ENCODE measurements at places on chromosomes 13 and 19. TPM values are rescaled to one million over a fixed set of nuclear protein-coding genes. Genes with fewer than 3 reads are reported as not detected.

- no peak for DNase-seq
These were observed 162.1 kb downstream of the PDS5B start for GRCh38 chr13:32748305-32748704.

GRCh38 chr19:33644284-33644836, 22.6 kb downstream of the CHST8 start:
- DNase-seq = no peak

The KRTDAP gene
- not detected for total RNA-seq

The KLHL1 gene
- total RNA-seq = not detected

DNA sequence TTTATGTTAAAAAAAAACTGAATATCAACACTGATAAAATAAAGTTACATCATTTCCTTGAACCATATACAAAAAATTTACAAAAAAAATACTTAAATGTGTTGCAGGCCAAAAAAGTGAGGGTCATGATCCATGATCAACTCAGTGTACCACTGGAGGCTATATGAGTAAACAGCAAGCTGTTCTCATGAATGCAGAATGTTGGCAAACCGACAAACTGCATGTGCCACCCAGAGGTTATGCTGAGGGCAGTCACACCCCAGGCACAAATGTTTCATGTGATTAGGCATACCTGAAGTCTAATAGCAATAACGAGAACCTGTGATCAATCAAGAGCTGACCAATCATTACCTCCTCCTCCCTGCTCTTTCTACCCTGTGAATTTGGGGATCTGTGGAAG, 91.9 kb downstream of the ZNF431 start:
- DNase-seq = no peak

The ZNF226 gene
- 6.0 TPM for total RNA-seq

DNA sequence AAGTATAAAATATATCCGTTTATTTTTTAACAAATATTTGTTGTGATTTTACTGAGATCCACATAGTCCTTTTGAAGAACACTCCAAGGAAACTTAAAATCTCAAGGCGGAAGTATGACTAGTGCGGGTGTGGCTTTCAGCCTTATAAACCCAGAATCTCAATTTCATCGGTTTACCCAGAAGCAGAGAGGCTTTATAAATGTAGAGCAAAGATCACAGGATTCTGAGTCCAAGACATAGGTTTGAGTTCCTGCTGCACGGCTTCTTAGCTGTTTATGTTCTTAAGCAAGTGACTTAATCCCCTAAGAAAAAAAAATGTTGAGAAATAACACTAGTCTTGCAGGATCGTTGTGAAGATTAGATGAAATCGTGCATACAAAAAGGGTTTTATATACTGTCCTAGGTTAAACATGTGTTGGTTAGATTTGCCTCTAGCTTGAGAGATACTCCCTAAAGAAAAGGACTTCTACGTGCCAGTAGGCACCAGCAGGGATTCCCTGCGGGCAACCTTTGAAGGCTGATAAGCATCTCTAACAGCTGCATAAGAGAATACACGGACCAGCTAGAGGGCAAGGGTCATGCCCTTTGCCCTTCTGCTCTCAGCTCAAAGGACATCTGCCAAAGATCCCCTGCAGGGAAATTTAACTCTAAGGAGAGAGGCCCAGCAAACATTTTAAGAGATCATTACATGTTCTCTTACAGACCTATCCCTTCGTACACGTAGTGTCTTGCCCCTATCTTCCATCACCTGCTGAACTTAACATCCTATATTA, 130.4 kb upstream of the MIR17HG start:
- DNase-seq = peak; percentile 2

DNA sequence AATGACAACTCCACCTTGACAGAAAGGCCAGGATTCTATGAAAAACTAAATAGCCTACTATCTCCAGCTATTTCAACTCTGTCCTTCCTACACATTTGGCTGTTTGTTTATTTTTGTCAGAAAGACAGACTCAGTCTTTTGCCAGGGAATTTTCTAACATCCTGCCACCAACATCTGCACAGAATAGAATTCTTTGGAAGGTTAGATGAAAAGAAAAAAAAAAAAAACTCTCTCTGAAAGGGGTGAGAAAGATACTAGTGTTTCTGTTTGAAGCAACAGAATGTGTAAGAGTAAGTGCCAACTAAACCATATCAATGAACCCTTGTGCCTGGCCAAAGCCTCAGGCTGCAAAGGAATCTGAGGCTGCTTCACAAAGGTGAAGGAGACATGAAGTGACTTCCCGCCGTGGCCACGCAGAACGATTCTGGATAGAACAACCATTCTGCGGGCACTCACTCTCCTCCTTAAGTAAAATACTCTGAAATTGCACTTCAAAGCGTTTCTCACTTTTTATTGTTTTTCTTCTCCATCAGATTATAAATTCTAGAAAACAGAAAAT, 498.2 kb downstream of the IRS2 start:
- DNase-seq = no peak

DNA sequence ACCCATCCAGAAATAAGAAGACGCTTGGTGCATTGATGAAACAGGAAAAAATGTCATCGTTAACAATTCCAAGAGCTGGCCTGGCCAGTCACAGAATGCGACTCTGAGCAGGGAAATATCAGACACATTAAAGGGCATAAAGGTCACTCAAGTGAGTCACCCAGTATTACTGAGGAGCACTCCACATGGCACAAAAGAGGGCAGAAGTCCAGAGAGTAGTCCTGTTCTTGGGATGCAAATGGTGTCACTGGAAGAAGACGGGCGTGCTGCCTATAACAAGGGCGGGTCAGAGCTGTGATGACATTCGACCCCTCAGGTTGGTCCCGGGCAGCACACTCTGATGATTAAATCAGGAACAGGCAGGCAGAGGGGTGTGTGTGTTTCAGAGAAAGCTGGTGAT, 720.3 kb downstream of the UQCRFS1 start:
- no peak for DNase-seq

DNA sequence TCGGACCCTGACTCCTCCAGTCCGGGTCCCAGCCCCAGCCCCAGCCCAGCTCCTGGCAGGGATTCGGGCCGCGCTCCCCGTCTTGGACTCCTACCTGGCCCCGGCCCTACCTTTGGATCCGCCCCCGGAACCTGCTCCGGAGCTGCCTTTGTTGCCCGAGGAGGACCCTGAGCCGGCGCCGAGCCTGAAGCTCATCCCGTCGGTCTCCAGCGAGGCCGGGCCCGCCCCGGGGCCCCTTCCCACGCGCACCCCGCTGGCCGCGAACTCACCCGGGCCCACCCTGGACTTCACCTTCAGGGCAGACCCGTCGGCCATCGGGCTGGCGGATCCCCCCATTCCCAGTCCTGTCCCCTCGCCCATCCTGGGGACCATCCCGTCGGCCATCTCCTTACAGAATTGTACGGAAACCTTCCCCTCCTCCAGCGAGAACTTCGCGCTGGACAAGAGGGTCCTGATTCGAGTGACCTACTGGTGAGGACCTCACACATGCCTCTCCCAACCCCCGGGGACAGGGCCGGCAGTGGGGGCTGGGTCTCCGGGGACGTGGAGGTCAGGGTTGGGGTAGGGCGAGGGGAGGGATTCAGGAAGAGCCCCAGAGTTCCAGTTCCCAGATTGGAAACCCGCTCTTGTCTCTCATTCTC, 732 bp downstream of the SELENOV start:
- no peak for DNase-seq

- DNase-seq = no peak
These were observed 216.1 kb downstream of the SLITRK1 start for GRCh38 chr13:83666141-83666540.

The RDH8 gene
- total RNA-seq = not detected

DNA sequence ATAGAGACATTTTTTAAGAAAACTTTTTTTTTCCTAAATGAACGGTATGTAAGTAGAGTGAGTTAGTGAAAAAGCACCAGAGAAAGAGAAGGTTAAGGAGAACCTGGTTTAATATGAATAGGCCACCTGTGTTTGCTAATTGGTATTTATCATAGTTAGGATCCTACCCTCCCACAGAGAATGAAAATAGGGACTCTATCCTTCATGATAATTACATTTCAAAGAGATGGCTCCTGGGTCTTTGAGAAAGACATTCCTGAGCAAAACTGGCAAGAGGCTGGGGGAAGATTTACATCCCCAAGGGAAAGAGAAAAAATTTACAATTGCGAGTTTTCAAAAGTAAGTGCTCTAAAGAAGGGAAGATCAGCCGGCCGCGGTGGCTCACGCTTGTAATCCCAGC, 1284.5 kb downstream of the SLITRK1 start:
- DNase-seq = no peak

DNA sequence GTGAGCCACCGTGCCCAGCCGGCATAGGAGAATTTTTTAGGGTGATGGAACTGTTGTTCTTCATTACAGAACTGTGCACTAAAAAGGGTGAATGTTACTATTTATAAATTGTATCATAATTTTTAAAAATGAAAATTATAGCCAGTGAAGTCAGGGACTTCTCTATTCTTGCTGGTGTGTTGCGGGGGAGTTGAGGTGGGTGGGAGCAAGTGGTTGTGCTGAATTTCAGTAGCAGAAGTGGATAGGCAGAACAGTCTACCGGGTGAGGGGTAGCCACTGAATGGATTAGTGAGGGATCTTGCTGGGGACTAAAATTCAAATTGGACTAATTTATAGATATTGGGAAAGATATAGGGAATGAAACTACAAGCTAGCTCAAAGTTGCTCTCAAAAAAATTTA, 74.0 kb downstream of the CAB39L start:
- DNase-seq = no peak

DNA sequence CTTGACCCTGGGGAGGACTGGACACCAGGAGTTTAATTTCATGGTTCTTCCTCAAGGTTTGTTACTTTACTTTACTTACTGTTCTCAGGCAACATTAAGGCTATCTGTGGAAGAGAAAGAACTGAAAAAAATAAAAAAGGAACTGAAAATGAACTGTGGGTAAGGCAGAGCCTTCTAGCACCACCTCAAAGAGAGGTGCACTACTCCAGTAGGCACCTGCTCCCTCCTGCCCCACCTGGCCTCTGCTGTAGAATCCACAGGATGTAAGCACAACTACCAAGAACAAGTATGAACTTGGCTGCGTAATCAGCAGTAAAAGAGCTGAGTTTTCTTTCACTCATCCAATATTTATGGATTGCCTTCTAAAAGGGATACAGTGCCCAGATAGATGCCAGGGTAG, 12.2 kb downstream of the ZNF112 start:
- no peak for DNase-seq

DNA sequence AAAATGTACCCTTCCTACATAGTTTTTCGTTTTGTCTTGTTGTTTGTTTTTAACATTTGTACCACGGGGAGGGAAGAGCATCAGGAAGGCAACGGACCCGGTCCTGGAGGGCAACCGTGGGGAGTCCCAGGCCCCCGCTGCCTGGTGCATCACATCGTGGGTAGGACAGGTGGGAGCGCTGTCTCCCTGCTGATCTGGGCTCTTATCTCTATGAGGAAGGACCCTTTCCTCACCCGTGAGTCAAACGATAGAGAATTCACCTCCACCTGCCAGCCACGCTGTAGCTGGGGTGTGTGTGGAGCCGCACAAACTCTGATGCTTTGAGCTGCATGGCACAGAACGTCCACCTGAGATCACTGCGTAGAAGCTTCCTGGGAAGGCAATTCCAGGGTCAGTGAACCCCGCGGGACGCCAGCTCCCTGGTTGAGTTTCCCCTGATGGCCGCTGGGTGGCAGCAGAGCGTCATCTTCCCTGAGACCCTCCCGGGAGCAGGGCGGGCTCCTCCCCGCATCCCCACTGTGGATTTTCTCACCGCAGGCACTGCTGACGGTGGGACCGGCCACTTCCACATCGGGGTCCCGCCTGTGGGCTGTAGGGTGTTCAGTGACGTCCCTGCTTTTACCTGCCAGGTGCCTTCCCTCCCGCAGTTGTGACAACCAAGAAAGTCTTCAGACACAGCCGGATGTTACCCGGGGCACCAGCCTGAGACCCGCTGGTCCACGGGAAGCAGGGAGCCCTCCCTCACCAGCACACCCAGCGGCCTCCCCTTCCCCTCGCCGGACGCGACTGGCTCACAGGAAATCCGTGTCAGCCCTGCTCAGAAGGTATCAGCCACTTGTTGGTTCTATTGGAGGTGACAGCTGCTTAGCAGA, 54.7 kb downstream of the ZNF787 start:
- peak; percentile 70 for DNase-seq

DNA sequence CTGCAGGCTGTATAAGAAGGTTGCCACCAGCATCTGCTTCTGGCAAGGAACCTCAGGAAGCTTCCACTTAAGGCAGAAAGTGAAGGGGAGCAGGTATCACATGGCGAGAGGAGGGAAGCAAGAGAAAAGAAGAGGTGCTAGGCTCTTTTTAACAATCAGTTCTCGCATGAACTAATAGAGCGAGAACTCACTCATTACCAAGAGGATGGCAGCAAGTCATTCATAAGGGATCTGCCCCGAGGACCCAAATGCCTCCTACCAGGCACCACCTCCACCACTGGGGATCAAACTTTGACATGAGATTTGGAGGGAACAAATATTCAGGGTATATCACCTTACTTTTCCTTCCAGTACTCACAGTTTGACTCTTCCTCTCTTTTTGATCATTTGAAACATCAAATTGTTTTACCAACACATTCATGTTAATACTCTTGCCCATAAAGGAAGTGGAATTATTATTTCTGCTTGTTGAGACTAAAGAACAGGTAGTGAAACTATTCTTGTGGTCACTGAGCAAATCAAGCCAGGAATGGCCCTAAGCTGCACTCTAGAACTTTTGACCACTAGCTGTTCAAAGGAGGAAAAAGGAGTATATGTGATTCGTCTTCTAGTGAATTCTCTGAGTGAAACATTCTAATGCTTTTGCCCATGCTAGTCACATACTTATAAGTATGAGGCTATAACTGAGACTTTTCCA, 45.0 kb downstream of the LACC1 start:
- no peak for DNase-seq

GRCh38 chr13:73715114-73715910, 418.9 kb downstream of the KLF12 start:
- no peak for DNase-seq

DNA sequence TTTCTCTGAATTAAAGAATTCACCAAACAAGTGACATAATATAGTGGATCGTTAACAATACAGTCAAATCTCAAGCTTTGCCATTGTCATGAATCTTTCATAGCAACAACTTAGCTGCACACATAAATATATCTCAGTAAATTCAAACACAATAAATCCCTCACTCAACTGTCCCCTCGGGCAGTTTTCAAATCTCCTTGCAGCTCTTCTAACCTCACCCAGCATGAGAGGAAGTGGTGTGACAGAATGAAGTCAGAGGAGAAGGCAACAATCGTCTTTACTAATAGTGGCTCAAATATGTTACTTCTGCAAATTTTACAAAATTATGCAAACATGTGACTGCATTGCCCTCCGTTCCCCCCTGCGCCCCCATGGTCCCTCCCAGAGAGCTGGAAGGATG, 148.2 kb downstream of the RAP2A start:
- DNase-seq = no peak

Measured in PC-3 (cell line).